ENCODE measurements at places on chromosomes 16 and 17. TPM values are rescaled to one million over a fixed set of nuclear protein-coding genes. Genes with fewer than 3 reads are reported as not detected.

DNA sequence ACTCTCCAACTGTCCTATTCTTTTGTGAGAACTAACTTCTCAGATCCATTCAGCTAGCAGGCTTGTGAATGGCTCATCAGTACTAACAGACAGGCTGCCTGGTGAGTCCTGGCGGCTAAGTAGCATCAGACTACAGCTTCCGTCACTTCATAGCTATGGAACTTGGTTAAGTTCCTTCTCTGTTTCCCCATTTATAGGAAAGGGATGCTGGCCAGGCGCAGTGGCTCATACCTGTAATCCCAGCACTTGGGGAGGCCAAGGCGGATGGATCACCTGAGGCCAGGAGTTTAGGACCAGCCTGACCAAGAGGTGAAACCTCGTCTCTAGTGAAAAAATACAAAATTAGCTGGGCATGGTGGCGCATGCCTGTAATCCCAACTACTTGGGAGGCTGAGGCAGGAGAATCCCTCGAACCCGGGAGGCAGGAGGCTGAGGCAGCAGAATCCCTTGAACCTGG lies 49.9 kb upstream of the TANGO6 start:
- no peak for DNase-seq

DNA sequence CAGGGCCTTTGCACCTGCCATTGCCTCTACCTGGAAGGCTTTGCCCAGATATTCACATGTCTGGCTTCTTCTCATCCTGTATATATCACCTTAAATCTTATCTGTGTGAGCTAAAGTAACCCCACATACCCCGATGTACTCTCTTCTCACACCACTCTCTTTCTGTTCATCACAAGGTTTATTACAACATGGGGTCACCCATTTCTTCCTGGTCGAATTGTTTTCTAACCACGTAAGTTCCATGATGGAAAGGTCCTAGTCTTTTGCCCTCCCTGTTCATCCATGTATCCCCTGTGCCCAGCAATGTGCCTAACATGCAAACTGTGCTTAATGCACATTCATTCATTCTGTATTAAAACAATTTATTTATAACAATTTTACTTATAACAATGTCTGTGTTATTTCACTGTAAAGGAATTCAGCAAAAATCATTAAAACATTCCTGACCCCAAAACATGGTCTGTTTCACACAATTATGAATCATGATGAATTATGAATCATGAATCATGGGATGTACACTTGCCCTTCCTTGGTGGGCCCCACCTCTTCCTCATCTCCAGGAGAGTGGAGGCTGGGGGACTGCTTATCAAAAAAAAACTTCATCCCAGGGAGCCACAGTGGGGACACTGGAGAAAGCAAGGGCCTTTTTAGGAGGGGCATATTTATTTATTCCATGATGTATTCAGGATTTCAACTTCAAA lies 336.4 kb downstream of the GRIN2A start:
- peak; percentile 6 for DNase-seq

DNA sequence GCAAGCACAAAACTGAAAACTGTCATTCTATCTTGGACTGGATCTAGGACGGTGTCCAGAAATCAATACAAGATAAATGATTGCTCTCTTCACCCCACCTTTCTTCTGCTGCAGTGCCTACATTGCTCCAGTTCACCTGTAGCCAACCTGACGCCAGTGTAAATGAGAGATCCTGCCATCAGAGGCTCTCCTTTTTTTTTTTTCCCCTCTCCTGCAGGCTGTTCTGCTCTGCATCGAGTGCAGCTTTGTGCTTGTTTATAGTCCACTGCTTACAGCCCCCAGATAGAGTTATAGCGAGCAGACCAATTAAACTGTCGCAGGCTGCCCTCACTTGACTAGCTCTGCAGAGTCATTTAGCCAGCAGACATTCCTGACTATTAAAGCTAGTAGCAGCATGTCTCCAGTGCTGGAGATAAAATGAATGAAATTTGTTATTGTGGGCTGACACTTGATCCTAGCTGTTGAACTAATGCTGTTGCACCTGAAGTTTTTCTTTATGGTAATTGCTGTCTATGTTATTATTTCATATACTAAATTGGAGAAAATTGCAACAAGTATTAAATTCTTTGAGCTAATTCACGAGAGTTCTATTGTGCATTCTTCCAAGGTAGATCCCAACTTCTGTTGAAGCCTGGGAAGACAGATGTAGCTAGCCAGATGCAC lies 257.1 kb downstream of the FTO start:
- DNase-seq = peak; percentile 55

DNA sequence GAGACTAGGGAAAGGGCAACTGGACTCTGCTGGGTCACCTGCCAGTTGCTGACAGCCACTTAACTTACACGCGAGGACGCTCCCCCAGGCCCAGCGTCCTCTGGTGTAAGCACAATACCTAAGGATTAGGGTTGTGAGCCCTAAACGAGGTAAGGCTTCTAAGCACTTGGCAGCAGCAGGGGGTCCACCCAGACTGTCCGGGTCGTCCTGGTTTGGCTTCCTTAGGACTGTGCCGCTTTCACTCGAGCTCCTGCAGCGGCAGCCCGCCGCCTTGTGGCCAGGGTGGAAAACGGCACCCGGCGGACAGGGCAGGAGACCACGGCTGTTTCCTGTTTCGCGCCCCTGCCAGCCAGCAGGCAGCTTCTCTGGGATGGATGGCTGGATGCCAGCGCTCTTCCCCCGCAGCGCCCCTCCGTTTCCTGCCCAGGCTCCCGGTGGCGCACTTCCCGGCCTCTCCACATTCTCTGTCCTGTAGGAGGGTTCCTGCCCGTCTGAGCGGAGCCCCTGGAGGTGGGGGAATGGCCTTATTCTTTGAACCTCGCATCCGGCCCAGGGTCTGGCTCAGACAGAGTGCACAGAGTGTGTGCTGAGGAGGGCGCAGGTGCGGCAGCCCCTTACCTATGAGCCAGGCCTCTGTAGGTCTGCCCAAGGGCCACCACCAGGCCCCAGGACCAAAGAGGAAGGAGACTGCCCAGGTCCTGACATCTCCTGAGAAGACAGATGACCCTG lies 47.0 kb upstream of the AMZ2 start:
- DNase-seq = peak; percentile 70

DNA sequence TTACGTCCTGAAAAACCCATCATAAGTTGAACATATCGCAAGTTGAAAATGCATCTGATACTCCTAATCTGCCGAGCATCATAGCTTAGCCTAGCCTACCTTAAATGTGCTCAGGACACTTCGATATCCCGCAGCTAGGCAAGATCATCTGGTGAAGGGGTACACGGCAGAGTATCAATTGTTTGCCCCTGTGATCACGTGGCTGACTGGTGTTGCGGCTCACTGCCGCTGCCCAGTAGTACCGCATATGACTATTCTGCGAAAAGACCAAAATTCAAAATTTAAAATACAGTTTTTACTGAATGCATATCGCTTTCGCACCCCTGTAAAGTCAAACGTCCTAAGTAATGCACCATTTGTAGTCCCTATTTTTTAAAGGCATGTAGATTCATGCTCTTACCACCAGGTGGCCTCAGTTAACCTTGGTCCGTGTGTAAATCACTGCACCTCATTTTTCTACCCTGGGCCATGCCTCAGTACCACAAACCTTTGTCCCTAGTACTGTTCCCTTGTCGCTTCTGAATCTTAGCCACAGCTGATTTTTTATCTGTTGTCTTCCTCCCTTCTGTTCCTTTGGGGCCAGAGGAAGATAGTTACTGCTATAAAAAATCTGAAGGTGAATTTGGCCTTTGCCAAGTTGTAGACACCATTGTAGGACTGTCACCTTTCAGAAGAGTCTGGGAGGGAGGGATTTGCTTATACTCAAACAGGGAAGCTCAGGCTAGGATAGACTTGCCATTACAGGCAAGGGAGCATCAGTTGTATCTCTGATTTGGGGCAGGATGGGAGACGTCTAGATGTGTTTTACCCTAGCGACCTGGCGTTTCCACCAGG lies 34.4 kb downstream of the WWP2 start:
- peak; percentile 66 for DNase-seq

GRCh38 chr17:81015136-81015535 lies 19.8 kb upstream of the BAIAP2 start:
- DNase-seq = no peak

- no peak for DNase-seq
Observed at GRCh38 chr17:4919511-4920047, 12.5 kb upstream of the GP1BA start.

GRCh38 chr17:59327981-59328290 lies 3.5 kb upstream of the YPEL2 start:
- DNase-seq = no peak

GRCh38 chr16:55116165-55116920 lies 185.7 kb downstream of the IRX5 start:
- DNase-seq = no peak

KRT31 gene
- not detected for total RNA-seq

AIPL1 gene
- total RNA-seq = 2.2 TPM

PRSS21 gene
- not detected for total RNA-seq

Data from umbilical cord (tissue), 2 donors.